Activated CD4-positive, CD25-positive, alpha-beta regulatory T cell (primary cell): ENCODE measurements at places on chromosomes 3 and 15.

DNA sequence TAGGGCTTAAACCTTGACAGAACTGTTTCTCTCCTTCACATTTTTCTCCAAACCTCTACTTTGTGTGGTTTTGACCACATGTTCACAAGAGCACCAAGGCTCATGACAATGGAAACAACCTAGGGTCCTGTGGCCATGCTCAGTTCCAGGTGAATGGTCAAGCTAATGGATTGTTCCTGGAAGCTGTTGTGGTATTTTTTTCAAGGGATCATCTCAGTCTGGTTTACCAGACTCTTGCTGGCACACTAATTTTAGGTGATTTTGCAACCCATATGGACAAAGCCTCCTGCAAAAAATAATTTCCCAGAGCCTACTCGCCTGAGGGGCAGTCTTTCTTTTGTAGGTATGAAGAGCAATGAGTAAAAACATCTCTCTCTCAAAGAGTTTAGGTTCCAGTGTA, 67.2 kb downstream of the LSAMP start:
- no peak for DNase-seq

- DNase-seq: no peak
These were observed 18.3 kb downstream of the MAGEL2 start for GRCh38 chr15:23629234-23629805.

- DNase-seq: no peak
These were observed 89.0 kb downstream of the RPL22L1 start for GRCh38 chr3:170780955-170781354.

- DNase-seq: no peak
These were observed 12.2 kb downstream of the CMSS1 start for GRCh38 chr3:99829844-99830243.

DNA sequence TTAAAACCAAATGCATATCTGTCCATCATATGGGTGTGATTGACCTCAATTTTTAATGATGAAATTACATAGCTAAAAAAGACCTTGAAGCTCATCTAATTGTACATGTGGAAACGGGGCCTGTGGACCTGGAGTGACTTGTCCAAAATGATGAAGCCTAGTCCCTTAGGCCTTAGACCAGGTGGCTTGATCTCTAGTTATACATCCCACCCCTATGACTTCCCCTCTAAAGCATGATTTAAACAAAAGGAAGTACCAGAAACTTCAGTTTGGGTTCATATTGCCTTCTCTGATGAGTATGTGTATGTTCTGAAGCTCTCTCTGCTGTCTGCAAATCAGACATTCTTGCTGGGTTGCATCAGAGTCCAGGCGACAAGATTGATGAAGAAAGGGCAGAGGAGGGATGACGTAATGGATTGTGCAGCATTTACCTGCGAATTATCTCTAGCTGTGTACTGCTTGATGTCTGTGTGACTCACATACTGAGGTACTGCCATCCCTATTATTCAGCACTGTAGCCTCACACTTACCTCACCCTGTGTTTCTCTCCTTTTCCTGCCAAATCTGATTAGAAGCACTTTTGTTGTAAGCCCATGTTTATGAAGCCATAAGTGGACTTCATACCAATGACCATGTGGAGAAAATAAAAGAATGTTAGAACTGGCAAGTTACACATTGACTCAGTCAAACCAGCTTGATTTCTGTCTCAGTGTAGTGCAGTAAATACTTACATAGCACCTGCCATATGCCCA, 111.5 kb downstream of the FILIP1L start:
- DNase-seq: no peak

DNA sequence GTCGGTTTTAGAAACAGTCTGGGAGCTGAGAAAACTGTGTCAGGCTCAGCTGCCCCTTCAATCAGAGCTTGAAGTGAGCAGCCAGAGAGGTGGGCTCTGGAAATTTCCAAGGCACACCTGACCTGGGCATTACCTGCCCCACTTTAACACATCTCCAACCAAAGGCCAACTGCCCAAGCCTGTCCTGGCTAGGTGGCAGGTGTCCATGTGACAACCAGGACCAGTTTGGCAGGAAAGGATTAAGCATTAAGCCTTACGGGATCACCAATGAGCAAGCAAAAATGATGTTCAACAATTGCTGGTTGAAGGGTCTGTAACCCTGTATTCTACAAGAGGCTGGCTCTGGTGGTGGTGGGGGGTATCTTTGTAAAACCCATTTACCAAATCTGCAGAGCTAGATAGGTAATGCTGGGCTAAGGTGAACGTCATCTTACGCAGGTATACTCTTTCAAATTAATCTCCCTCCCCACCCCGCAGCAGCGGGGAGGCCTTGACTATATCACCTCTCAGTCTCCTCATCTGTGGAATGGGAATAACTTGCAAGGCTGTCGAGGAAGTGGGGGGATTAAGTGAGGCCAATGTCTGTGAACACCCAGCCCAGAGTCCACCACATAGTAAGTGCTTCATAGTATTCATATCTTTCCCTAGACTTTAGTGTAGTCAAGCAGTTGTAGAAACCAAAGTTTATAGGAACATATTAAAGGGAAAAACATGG, 183.2 kb downstream of the MEGF11 start:
- DNase-seq: no peak

DNA sequence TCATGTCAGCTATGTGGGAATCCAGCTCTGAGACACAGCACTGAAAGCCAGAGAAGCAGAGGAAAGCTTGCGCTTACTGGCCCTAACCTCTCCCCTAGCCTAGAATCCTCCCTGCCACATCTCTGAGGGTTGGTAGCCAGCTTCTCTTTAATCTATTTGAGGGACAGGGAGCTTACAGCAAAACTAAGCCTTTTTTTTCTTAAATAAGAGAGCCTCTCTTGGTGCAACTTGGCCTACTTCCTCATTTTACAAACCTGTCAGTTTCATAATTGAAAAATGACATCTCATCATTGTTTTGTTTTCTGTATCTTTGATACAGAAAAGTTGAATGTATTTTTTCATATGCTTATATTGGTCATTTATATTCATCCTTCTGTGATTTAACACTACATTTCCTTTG, 193.9 kb downstream of the ZNF621 start:
- DNase-seq: no peak

GRCh38 chr3:157499342-157499963, 3.8 kb downstream of the VEPH1 start:
- no peak for DNase-seq

DNA sequence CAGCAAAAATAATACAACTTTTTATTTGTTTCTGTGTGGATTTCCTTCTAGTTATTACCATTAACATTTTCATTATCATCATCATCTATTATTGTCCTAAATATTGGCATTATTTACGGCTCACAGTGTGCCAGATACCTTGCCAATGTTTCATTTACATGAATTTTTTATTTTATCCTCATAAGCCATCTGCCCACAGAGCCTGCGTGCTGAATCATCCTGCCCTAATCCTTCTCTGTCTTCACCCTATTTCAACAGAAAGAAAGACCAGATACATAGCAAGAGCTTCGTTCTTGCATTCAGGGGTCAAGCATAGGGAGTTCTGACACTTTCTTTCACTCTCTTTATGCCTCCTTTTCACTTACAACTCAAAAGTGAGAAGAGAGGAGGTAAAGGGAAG, 82.0 kb downstream of the KCNMB2 start:
- DNase-seq: no peak

DNA sequence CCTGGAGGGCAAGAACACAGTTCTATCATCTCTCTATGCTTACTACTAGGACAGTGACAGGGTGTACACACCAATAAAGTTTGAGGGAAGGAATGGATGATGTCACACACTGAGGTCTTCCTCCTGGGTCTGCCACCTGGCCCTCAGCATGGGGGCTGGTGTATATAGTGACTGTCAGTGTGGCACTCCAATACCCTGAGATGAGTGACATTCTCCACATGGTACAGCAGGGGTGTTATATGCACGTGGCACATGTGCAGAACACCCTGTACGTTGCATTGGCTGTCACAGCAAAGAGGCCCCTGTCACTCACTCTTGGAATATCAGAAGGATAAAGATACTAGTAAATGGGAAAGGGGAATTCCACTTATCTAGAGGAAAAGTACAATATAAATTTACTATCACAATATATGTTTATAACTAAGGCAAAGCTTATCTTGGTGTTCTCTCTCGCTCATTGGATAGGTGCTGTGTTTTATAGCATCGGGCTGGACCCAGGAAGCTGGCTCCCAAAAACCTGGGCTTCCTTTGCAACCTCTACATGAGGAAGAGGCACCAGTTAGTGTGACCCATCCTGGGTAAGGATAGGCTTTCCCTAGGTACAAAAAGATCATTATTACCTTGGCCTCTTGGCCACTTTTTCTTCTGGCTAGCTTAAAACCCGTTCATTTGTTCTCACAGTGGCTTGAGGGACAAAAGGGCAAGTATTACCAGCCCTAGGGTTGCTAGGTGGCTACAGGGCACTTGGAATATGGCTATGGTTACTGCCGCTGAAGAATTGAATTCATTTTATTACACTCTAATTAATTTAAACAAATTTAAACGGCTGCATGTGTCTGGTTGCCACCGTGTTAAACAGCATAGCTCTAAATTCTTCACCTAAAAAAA, 54.8 kb upstream of the HES1 start:
- DNase-seq: no peak

DNA sequence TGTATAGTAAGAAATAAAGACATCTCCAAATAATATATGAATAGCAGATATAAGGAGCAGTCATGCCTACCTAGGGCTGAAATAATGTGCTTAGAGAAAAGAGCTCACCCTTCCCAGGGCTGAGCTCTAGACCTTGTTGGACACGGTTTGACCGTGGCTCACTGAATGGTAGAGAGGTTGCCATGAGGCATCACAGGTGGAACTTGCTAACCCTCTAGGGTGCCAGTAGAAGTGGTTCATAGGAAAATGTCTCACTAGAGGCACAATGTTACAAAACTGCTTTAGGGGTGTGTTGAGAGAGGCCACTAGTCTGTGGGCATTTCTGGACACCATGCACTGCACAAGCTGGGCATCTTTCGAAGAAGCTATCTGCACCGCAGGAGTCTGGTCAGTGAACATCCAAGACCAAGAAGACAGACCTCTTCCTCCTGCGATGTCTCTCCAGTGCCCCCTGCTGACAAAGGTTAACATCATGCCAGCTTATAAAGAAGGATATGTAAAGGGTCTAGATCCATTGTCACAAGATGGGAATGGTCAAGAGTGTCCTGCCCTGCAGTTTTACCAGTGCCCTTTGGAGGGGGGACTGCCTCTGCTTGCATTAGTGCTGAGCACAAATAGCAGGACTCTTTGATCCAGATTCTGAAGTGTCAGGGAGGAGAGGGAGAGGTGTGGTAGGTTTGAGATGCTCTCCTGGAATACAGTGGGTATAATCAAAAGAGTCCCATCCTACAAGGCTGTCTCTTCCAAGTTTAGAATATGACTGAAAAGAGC, 266.8 kb downstream of the ZNF385D start:
- no peak for DNase-seq

DNA sequence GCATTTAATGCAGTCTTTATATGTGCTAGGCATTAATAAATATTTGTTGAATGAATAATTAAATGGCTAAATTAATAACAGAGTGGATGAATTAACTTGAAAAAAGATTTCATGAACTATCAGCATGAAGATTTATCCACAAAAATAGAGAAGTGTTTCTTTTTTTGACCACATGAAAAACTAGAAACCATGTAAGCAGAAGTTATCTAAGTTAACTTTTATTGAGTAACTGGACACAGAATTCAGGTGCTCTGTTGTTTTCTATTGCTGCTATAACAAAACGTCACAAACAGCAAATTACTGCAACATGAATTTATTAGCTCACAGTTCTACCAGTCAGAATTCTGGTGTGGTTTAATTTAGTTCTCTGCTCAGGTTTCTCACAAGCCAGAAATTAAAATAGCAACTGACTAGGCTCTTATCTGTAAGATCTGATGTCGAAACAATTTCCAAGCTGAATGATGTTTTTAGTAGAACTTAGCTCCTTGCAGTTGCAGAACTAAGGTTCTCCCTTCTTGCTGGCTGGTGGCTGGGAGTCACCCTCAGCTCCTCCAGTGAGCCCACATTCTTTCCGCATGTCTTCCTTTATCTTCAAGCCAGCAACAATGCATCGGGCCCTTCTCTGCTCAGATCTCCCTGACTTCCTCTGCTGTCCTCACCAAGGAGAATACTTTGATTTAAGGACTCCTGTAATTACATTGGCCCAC, 810.2 kb upstream of the ALCAM start:
- no peak for DNase-seq

- DNase-seq: no peak
These were observed 329.8 kb upstream of the RASGRP1 start for GRCh38 chr15:38894243-38894948.
